ENCODE measurements at places on chromosomes 5 and 9. TPM values are rescaled to one million over a fixed set of nuclear protein-coding genes. Genes with fewer than 3 reads are reported as not detected.
A peak's percentile ranks its signal among the peaks of the same experiment; 100 is the strongest.

GRCh38 chr5:124162767-124163532 lies 583.5 kb downstream of the ZNF608 start:
- no peak for DNase-seq

DNA sequence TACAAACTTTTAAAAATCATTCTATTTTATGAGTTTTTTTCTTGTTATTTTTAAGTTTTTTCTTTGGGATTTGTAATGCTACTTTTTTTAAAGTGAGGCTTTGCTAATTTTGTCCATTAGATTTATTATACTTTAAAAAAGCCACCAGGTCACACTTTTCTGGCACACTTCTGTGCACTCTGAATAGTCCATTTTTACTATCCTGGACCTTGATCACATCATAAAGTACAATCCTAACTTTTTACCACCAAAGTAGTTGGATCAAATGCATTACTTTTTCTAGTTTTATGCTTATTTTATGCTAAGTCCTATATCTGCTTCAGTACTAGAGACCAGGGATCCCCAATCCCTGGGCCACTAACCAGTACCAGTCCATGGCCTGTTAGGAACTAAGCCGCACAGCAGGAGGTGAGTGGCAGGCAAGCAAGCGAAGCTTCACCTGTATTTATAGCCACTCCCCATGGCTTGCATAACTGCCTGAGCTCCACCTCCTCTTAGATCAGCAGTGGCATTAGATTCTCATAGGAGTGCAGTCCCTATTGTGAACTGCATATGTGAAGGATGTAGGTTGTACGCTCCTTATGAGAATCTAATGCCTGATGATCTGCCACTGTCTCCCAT lies 16.0 kb downstream of the FRRS1L start:
- DNase-seq = no peak

DNA sequence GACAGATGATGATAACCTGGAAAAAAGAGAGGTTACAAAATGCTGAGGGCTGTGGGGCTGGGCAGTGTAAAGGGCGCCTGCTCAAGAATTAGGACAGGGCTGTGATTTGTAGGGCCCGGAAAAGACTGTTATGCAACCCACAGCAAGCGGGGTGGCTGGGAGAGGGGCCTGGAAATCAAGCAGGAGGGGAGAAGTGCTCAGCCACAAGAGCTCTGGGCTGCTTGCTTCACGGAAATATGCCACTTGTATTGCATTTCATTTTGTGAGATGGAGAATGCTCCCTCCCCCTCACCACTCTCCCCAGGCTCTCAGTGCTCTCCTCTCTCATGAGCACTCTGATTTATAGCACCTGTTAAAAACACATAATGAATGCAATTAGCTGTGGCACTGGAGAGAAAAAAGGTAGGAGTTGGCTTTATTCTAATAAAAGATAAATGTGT lies 8.4 kb upstream of the HAND1 start:
- no peak for DNase-seq

- no peak for DNase-seq
Measured at GRCh38 chr9:116760636-116761035, 73.5 kb downstream of the TRIM32 start.

Gene NR2F1
- polyA plus RNA-seq = not detected

Gene ADAMTS19
- polyA plus RNA-seq = not detected

Gene SHOC1
- not detected for polyA plus RNA-seq

- DNase-seq = no peak
Measured at GRCh38 chr5:98372351-98372750, 401.1 kb upstream of the RGMB start.

DNA sequence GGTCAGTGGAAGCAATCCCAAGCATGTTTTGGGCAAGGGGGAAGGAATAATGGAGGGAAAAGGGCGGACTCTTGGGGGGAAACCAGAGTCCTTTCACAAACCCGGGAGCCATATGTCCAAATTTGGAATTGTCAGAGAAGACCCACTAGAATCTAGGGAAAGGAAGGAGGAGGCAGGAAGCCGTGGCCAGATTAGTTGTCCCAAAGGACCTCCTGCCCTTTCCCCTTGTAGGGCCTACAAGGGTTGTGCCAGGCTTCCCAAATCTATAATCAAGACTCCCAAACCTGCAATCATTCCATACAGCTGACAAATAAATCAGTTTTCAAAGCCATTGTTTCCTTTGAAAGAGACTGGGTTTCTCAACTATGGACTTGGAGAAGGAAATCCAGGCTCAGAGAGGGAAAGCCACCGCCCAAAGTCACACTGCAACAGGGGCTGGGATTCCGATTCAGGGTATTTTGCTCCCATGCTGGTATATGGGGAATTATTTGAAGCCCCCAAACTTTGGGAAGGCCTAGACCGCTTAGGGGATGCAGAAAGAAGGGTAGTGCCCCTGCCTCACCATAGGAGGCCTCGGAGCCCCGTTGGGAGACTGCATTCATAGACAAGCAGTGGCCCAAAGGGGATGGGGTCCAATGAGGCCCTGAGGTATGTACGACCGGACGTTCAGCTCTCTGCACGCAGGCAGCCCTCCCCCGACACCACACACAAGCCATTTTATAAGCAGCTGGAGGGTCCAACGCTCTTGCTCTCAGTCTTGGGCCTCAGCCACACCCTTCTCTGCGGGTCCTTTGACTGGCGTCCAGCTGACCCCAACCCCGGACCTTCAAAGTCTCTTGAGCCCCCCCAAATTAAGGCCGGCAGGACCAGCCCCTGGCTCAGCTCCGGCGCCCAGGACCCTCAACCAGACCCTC lies 815 bp downstream of the ANXA6 start:
- peak; percentile 64 for DNase-seq

DNA sequence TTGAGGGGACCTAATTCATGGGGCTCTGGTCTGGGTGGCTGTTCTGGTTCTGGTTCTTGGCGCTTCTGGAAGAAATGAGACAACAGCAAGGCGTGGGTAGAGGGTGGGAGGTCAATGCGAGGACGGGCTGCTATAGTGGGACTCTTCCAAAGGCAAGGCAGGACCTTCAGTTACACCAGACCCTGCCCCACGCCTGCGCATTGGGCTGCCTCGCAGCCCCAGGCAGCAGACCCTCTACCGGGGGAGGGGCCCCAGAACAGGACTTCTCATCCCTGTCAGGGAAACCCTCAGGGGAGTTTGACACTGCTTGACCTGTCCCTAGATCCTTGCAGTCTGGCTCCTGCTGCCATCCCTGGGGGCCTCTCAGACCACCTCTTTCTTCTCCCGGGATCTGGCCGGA lies 18.5 kb downstream of the CCDC69 start:
- no peak for DNase-seq

Gene GABRB2
- not detected for polyA plus RNA-seq

DNA sequence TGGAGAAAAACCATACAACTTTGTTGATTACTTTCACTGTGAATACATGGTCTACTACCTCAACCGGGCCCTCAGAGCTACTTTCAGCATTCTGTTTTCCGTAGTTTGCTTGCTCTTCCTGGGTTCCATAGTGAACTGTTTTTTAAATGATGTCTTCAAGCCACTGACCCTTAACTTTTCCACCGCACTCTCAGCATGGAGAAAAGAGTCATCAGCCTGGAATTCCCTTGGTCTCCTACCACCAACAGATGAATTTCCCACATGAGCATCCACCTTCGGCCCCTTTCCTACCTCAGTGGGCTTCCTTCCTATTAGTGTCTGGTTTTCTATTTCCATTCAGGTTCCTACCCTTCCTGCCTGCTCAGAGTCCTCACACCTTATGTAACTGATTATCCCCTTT lies 135.9 kb upstream of the ADAMTSL1 start:
- no peak for DNase-seq

Gene PLAC8L1
- not detected for polyA plus RNA-seq

DNA sequence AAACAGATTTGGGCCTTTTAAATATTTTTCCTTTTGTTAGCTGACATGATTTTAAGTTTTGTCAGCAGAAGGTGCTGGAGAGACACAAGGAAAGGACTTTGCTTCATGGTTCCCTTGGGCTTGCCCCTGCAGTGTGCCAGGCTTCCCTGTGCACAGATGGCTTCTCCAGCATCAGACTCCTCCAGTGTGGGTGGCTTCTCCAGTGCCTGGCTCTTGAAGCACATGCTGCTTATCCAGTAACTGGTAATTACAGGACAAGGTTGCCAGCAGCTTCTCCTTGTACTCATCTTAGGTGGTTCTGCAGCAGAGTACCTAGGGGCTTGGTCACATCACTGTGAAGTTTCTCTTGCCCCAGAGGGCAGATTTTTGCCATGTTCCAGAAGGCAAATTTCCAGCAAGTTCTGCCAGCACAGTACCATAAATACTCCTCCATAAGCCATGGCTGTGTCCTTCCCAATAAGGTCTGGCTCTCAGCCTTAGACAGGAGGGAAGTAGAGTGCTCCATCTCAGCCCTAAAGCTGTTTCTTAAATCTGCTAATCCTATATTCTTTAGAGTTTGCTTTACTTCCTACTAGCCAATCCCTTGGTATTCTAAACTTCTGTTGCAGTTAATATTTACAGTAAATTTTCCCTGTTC lies 62.4 kb downstream of the PJA2 start:
- no peak for DNase-seq

GRCh38 chr5:133996683-133997252 lies 8.0 kb downstream of the VDAC1 start:
- DNase-seq = no peak

Gene PRSS3
- not detected for polyA plus RNA-seq

DNA sequence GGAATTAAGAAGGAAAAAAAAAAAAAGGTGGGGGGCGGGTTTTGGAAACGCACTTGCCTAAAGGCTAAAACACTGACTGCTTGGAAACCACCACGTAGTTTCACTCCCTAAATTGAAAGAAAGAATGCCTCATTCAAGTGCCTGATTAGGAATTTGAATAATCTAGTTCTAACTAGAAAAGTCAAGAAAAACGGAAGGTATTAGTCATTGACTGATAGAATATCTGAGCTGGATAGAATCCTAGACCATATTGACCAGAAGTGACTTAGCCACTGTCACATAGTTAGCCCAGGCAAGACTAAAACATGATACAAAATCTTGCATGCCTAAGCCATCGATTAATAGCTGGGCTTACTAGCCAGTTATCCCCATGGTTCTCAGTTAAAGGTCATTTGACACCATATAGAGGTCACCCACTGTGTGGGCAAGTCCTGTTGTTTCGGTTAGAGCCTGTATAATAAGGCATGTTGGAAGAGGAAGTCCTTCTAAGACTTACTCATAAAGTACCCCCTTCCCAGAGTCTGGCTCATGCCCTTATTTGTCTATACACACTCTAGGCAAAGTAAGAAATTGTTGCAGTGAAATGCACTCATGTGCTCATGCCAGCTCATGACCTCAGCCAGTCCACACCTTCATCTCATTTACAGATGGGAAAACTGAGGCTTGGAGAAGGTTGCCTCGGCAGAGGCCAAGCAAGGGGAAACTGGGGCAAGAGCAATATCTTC lies 40.2 kb downstream of the SH3RF2 start:
- DNase-seq = no peak

- peak; percentile 72 for DNase-seq
Measured at GRCh38 chr5:137743031-137743640, 7.2 kb upstream of the KLHL3 start.

Gene FAM221B
- polyA plus RNA-seq = not detected

GRCh38 chr5:61933787-61934626 lies 372.0 kb upstream of the KIF2A start:
- DNase-seq = no peak

- DNase-seq = no peak
Measured at GRCh38 chr9:133239533-133240090, 30.6 kb upstream of the OBP2B start.

- no peak for DNase-seq
Measured at GRCh38 chr5:41822036-41822435, 48.2 kb downstream of the OXCT1 start.

- DNase-seq = no peak
Measured at GRCh38 chr5:53779541-53779981, 219.1 kb downstream of the NDUFS4 start.

GRCh38 chr5:57696825-57697570 lies 214.4 kb upstream of the ACTBL2 start:
- DNase-seq = no peak

Gene SIGMAR1
- polyA plus RNA-seq = 107 TPM

GRCh38 chr9:80790764-80791163 lies 898.6 kb downstream of the TLE1 start:
- DNase-seq = no peak

Gene CCNO
- polyA plus RNA-seq = not detected

Gene F2RL2
- 1.6 TPM for polyA plus RNA-seq

GRCh38 chr5:141941779-141942178 lies 16.2 kb downstream of the PCDH12 start:
- DNase-seq = no peak

Gene PLPPR1
- not detected for polyA plus RNA-seq

DNA sequence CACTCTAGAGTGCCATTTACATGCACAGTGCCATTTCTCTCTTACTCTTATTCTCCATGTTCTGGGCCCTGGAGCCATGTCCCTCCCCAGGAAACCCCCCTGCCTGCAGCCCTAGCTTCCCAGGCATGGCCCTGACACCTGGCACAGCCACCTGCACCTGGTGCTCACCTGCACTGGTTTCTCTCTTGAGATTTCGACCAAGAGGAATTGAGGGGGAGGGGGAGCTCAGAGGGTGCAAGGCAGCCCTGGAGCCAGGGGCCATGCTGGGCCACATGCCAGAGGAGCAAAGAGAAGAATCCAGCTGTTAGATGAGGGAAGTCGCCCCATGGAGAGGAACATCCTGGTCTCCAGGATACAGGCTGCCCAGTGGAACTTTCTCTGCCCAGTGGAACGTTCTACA lies 65.0 kb upstream of the RAPGEF1 start:
- no peak for DNase-seq

Gene GAPT
- 0.29 TPM for polyA plus RNA-seq
